NCI-H1930 (cell line): ENCODE measurements at places on chromosomes 4 and X.

DNA sequence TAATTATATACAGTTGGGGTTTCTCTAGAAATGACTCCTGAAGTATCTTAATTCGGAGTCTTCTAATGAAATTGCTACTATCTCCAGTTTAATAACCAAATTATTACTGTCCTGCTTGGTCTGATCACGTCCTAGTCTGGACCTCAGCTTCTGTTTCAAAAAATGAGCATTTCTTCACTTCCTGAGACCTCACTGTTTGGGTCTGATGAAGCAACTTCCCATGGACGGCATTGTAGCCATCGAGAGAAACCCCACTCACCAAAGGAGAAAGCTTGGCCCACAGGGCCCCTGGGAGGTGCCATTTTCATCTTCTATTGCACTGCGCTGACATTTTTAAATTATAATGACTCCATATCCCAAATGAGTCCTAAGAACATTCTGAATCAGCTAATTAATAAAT is 178.0 kb downstream of the MGST2 start:
- no peak for DNase-seq

GRCh38 chr4:80333121-80333520 is 2.4 kb upstream of the CFAP299 start:
- DNase-seq = no peak

DNA sequence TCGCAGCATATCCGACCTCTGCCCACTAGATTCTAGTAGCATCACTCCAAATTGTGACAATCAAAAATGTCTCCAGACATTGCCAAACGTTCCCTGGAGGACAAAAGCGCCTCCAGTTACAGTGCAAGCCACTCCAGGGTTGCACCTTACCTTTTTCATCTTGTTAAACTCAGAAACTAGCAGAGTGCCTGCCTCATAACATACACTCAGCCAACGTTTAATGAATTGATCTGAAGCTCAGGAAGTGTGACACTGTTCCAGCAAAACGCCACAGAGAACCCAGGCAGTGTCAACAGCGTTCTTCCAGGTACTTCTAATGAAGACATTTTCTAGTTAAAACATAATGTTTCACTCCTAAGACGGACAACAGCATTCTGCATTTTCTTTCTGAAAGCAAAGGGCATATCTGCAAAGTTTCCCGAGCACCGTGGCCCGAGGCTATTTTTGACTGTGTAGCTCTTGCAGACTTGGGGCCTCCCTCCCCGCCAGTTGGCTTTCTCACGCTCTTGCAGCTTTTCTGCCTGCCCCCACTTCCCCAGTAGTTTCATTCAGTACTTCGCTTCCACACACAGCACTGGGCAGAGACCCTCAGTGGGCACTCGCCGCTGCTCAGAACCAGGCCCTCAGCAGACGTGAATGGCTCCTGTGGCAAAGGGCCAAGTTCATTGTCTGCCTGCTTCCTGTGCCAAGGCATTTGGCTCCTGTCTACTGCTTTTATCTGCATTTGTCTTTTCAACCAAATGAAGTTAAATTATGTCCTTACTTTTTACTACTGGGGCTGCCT is 133.4 kb upstream of the TTC29 start:
- no peak for DNase-seq

DNA sequence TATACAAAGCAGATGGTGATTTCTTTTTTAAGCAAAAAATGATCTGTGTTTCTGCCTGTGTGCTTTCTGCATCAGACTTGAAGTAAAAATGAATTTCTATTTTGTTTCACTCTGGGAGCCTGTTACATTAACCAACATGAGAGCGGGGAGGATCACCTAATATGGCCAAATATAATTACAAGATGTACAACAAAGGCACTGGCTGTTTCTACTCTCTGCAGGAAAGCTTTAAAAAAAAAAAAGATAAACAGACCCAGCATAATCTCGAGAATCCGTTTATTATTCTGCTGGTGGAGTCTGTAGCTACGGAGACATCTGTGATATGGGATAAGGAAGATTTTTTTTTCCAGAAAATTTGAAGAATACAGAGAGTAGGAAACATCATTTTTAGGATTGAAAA is 103.6 kb downstream of the COMMD8 start:
- DNase-seq = no peak

- peak; percentile 79 for DNase-seq
These were observed 222.4 kb downstream of the CRLF2 start for GRCh38 chrX:989959-990510.

GRCh38 chrX:150907474-150907873 is 9.0 kb upstream of the CD99L2 start:
- no peak for DNase-seq

- peak; percentile 69 for DNase-seq
These were observed 57.5 kb downstream of the FAM13A start for GRCh38 chr4:88999392-88999930.

DNA sequence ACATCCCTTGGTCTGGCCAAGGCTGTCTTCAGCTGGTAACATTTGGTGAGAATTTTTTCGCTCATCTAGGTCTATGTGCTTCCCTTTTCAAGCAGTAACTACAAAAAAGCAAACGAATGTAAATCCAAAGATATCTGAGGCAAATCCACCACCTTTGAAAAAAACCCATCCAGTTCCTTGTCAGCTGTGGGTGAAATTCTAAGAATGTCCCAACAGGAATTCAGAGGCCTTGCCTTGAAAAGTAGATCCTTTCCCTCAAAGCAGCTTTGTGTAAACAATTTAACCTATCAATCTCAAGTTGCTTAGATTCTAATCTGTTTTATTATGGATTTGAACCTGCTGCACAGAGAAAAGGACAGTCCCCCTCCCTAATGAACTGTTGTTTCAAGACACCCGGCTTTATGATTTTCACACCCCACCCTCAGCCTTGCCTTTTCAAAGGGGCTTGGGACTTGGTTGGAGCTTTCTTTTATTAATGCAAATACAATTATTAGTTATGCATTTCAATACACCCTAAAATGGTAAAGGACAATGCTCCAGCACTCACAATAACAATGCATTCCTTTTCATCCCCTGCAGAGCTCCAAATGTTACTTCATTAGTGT is 166.6 kb downstream of the LDB2 start:
- no peak for DNase-seq

DNA sequence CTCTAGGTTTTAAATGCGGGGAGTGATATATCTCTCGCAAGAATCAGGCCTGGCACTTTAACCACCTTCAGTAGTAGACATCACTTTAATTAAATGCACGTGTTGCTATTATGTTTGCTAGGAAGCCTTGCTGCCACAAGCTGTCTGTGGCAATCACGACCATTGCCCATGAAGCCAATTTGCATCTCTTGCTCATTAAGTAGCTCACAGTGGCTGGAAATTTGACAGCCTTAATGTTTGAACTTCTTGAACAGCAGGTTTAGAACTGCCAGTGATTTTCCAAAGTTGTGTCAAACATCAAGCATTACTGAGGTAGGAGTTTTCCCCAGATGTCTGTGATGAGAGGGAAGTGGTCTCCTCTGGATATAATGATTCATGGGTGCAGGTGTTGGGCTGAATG is 642.3 kb upstream of the CPEB2 start:
- DNase-seq = no peak

DNA sequence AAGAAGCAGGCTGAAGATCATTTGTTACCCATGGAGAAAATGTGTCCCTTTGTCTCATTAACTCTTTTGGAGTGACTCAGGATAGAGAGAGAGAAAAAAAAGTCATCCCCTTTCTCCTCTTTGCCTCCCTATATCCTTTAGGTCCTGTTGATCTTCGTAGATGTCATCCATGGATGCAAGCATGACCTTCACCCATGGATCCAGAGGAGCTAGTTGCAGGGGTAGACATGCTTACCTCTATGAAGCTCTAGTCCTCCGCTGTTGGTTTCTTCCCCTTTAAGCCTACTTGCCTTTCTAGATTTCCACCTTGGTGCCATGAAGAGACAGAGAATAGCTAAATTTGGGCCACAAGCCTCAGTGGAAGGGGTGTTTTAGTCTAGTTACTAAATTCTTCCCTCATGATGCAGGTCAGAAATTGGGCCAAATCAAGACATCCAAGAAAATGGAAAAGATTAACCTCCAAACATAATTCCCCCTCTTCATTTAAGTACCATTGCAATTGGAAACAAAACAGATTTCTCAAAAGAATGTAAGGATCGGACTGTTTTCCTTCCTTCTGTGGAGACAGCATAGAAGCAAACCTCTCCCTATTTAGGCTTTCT is 178.4 kb downstream of the TECRL start:
- no peak for DNase-seq

DNA sequence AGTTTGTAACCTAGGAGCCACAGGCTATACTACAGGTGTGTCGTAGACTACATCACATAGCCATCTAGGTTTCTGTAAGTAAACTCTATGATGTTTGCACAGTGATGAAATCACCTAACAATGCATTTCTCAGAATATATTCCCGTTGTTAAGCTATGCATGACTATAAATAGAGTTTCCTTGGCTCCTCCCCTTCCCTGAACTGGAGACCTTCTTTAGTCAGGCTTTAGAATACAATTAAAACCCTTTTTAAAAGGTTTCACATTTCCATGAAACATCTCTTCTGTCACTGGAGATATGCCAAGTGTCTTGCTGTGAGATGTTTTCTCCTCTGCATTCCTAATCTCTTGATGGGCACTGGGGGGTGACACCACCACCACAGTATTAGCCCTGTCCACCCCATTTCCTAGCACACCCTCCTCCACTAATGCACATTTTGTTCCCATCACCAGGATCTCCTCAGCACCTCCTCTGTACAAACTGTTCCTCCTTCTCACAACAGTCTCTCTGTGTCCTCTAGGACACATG is 334.6 kb upstream of the CPEB2 start:
- no peak for DNase-seq

GRCh38 chr4:140609548-140610425 is 41.0 kb upstream of the UCP1 start:
- no peak for DNase-seq

GRCh38 chrX:151225843-151226242 is 49.5 kb downstream of the GPR50 start:
- DNase-seq = no peak

- DNase-seq = no peak
These were observed 53.6 kb upstream of the PPARGC1A start for GRCh38 chr4:23943478-23943877.

GRCh38 chrX:50609796-50610195 is 139.2 kb upstream of the DGKK start:
- no peak for DNase-seq

GRCh38 chr4:32140636-32141035 is 1420.5 kb downstream of the PCDH7 start:
- no peak for DNase-seq

- DNase-seq = no peak
These were observed at the start of gene SRPX for GRCh38 chrX:38220415-38221390. Gene SRPX, minus strand, starts transcription at chrX:38220871. Its CDS starts 79 bp downstream, at chrX:38220792.

DNA sequence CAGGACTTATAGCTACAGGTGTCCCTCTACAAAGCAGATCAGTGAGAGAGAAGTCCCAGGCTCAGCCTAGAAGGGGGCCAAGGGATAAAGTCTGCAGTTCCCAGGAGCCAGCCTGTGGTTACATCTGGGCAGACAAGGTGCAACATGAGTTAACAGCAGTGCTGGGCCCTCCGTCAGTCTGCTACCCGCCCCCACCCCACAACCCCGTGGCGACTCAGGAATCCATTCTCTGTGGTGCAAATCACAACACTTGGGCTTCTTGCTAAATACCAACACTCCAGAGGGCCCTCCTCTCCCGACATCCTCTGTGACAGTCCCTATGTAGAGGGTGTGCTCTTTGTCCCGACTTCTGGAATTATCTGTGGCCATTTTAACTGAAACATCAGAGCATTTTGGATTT is 13.8 kb downstream of the GPM6B start:
- no peak for DNase-seq

DNA sequence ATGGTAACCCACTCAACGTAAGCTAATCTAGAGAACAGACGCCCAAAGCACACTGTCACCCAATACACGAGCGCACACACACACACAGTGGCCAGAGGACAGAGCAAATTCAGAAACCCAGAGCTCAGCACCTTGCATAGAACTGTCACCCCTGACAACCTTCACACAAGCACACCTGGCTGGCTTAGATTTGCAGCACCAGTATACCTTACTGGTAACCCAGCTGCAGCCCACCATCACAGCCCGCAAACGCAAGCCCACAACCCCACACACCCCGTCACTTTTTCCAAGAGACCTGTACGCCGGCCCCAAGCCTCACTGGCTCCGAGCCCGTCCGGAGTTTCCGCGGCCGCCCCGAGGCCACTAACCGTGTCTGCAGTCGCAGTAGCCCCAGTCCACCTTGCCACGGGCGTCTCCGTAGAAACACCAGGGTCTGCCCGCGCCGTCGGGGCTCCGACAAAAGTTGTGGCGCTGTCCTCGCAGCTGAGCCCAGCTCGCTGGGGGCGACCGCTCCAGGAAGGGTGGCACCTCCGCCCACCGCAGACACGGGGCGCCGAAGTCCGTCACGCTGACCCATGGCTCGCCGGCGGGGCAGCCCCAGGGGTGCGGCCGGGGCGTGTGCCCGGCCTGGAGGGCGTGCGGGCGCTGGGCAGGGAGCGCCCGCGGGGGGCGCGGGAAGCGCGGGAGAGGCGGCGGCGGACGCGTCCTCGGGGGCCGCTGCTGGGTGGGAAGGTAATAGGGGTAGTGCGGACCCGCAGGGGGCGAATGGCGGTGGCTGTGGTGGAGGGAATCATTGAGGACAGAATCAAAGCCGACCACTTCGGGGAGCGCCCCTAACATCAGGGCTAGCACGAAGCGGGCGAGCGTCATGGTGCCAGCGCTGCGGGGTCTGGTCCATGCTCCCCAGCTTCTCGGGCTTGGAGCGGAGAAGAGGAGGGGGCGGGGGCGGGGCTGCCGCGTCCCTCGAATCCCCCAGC is 664 bp downstream of the PRSS12 start:
- DNase-seq = peak; percentile 35

DNA sequence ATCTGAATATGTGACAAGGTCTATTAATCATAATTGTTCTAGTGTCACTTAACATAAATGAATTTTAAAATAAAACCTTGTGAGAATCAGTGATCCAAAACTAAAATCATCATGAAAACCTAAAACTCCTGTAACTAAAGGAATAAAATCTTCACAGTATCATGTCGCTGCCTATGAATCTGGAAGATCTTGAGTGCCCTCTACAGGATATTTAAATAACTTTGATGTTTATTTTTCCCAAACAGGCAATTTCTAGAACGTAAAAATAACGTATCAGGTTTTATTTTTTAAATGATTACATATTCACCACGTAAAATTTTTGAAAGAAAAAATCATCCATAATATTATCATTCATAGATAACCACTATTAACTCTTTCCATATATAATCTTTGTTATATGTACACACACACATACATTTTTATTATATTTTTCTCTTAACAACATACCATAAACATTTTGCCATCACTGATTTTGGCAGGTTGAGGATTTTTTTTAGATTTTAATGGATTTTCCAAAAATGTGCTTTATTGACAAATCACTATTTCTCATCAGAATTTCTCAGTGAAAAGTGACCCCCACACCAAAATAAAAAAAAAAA is 79.6 kb downstream of the COMMD8 start:
- DNase-seq = no peak

DNA sequence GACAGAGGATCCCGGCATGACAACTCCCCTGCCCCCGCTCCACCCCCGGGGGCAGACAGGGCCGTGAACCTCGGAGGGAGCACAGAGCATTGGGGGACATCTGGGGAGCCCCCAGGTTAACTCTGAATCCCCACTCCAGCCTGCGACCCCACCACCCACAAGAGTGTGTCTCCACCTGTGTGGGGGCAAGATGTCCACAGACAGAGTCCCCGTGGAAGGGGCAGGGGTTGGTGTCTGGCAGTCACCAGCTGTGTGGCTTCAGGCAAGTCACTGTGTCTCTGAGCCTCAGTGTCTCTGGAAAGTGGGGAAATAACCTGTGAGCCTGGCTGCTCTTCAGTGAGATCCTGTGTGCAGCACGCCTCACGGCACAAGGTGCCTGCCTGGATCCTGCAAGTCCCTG is 239.0 kb downstream of the AFAP1 start:
- DNase-seq = no peak
